Uterus (tissue), 4 donors: ENCODE measurements at places on chromosomes 13 and 19. TPM values are rescaled to one million over a fixed set of nuclear protein-coding genes. Genes with fewer than 3 reads are reported as not detected.

CD209 gene
- not detected for total RNA-seq

SLC10A2 gene
- total RNA-seq = not detected

VN1R4 gene
- not detected for total RNA-seq

GRCh38 chr19:5827342-5827890, 12.1 kb downstream of the FUT6 start:
- H3K4me3 ChIP-seq = no peak overlapping the region
- H3K27me3 ChIP-seq = no peaks in the 10 kb centered on the region
- no peak overlapping the region for H3K27ac ChIP-seq

- no peaks in the 10 kb centered on the region for H3K36me3 ChIP-seq
- peaks cover 12% of the 10 kb centered on the region for H3K4me1 ChIP-seq
- peak; percentile 98 for DNase-seq
- H3K27ac ChIP-seq = peak within 1 kb of the TSS; percentile 89
These were observed at the start of gene ZNF787 for GRCh38 chr19:56121180-56122167. Gene ZNF787 (minus strand): TSS chr19:56121295. CDS start chr19:56103217, 18,078 bp downstream.

- DNase-seq = no peak
- no peaks in the 10 kb centered on the region for H3K4me1 ChIP-seq
- no peaks in the 10 kb centered on the region for H3K27me3 ChIP-seq
- no peak overlapping the region for H3K27ac ChIP-seq
- H3K36me3 ChIP-seq = no peaks in the 10 kb centered on the region
- H3K4me3 ChIP-seq = no peak overlapping the region
These were observed 295.8 kb downstream of the COG6 start for GRCh38 chr13:39951301-39951700.

- H3K36me3 ChIP-seq = no peaks in the 10 kb centered on the region
- no peak for DNase-seq
- H3K27ac ChIP-seq = peak overlapping the region; percentile 27
- H3K4me3 ChIP-seq = peak overlapping the region; percentile 68
These were observed 703 bp downstream of the KLF16 start for GRCh38 chr19:1862424-1863327.

DNA sequence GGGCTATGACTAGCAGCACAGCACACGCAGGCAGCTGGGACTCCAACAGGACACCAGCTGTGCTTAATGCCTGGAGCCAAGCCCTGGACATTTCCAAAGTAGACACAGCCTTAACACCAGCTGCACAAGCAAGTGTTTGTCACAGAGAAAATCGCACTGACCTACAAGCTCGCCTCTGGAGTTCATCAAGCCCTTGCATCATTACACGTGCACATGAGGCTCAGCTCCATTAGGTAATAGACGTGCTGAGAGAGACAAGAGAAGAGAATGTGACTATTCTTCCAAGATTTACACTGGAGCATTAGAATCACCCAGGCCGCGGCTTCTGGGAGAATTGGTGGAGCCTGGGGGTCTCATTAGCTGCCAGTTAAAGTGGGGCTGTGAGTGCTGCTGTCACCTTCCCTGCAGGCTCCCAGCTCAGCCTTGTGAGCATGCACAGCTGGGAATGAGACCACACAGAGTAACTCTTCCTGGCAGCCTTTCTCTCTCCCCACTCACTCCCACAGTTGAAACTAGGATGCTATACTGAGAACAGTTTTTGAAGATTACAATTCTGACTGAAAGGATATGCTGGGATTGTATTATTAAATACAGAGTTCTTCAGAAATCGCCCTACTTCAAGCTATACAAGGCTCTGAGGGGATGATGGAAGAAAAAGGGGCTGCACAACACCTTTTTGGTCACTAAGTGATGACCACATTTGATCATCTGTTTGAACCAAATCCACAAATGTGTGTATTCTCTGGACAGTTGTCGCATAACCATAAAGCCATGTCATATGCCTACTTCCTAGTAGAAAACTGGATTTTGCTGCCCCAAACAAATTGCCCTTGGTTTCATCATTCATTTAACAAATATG, 10.5 kb downstream of the STOML3 start:
- no peak overlapping the region for H3K27ac ChIP-seq
- no peak overlapping the region for H3K4me3 ChIP-seq
- H3K4me1 ChIP-seq = no peaks in the 10 kb centered on the region
- H3K27me3 ChIP-seq = no peaks in the 10 kb centered on the region
- DNase-seq = peak; percentile 19

GRCh38 chr13:71634602-71635443, 232.2 kb downstream of the DACH1 start:
- no peaks in the 10 kb centered on the region for H3K4me1 ChIP-seq
- H3K27me3 ChIP-seq = no peaks in the 10 kb centered on the region
- no peaks in the 10 kb centered on the region for H3K36me3 ChIP-seq
- DNase-seq = no peak

DNA sequence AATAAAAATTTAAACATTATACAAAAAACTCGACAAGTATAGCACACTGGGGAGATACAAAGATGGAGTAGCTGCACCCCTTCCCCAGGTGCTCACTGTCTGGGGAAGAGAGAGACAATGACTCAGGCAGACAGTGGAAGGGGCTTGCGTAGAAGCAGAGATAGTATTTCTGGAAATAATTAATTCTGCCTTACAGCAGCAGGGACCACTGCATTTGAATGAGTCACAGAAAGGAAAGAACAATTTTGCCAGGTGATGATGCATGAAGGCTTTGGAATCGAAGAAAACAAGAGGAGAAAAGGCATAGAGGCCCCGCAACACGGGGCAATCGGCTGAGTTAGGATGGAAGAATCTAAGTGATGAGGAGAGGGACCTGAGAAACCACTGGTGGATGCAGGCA, 447.4 kb downstream of the EFNB2 start:
- H3K27me3 ChIP-seq = no peaks in the 10 kb centered on the region
- H3K36me3 ChIP-seq = no peaks in the 10 kb centered on the region
- no peak for DNase-seq
- no peaks in the 10 kb centered on the region for H3K4me1 ChIP-seq
- no peak overlapping the region for H3K27ac ChIP-seq

DNA sequence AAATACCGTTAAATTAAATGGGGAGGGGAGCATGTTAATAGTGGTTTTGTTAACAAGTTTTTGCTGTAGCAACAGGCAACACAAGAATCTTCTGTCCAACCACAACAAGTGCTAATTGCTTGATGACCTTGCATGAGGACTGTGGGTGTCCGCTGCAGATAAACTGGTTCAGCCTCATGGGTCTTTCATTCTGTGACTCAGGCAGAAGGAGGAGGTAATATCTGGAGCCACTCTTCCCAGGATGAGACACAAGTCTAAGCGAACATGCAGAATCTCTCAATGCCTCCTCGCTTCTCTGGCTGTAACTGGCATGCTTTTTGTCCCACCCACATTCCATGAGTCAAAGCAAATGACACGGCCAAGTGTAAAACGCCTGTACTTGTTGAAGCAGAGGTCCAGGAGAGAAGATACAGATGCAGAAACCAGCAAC, 56.6 kb upstream of the MYO16 start:
- no peak overlapping the region for H3K4me3 ChIP-seq
- H3K36me3 ChIP-seq = no peaks in the 10 kb centered on the region
- no peaks in the 10 kb centered on the region for H3K27me3 ChIP-seq

DNA sequence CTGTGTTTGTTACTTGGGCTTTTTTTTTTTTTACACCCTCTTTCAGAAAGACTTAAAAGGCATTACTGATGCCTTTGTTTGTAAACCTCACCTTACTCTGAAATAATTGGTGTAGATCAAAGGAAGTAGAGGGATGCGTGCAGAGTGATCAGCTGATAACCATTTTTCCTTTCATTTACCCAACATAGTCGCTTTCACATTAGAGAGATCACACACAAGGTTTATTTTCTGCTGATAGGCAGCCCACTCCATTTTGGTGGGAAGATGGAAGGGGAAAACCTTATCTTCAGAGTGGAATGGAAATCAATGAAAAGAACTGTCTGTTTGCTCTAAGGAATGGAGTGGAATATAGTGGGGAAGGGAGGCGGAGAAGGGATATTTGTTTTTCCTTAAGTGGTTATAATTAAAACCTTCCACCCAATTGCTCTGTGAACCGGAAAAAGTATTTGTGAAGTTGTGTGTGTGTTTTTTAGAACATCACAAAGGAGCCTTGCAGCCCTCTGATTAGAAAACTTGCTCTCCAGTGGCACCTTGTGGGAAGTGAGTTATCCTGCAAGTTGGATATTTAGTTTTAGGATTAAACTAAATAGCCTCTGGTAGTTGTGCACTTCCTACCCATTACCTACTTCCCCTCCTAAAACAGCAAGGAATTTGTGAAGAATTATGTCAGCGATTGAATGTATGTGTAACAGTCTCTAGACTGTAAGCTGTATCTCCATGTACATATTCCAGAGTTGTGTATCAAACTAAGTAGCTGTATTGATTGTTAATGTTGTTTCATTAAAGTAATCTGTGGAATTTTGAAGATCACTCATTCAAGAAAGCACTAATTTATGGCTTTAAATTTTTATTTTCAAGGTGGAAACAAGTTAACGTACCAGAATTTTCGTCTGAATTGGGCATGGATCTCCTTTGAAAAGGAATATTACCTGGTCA, 76.8 kb downstream of the FREM2 start:
- no peaks in the 10 kb centered on the region for H3K36me3 ChIP-seq
- H3K27me3 ChIP-seq = no peaks in the 10 kb centered on the region
- H3K4me3 ChIP-seq = no peak overlapping the region
- no peaks in the 10 kb centered on the region for H3K4me1 ChIP-seq

DNA sequence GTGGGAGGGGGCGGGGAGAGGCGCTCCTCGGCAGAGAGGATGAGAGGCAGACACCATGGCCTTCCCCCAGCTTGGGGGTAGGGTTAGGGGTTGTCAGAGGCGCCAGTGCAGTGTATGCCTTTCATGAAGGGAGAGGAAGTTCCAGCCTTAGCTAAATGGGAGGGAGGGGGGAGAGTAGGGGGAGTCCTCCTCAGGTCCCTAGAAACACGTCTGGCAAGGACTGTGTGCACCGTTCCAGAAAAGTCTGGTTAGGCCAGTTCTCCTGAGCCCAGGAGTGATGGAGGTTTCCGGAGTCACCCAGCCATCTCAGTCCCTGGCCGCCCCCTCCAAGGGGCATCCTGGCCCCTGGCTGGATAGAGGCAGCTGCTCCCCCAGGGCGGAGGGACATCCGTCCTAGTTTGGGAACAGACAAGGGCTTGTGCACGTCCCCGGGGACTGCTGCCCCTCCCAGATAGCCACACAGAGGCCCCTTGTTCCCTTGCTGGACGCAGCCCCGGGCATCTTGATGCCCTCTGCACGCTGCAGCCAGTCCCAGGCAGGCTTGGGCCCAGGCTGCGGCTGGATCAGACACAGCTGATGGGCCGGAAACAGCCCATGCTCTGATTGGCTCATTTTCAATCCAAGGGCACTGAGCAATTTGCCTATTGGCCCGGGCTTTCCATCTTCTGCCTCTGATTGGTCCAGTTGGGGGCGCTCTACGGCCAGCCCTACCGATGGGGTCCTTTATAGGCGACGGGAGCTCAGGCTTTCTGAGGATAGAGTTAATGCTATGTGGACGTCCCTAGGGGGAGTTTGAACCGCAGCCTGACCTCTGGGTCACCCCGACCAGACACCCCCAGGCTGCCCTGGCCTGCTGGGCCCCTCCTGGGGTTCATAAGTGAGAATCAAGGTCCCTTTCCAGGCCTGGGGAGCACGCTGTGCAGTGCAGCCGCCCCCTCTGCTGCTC, 3.8 kb downstream of the S1PR2 start:
- no peak overlapping the region for H3K4me3 ChIP-seq
- H3K4me1 ChIP-seq = peaks cover 3% of the 10 kb centered on the region
- no peaks in the 10 kb centered on the region for H3K36me3 ChIP-seq
- no peaks in the 10 kb centered on the region for H3K27me3 ChIP-seq
- DNase-seq = peak; percentile 46

DNA sequence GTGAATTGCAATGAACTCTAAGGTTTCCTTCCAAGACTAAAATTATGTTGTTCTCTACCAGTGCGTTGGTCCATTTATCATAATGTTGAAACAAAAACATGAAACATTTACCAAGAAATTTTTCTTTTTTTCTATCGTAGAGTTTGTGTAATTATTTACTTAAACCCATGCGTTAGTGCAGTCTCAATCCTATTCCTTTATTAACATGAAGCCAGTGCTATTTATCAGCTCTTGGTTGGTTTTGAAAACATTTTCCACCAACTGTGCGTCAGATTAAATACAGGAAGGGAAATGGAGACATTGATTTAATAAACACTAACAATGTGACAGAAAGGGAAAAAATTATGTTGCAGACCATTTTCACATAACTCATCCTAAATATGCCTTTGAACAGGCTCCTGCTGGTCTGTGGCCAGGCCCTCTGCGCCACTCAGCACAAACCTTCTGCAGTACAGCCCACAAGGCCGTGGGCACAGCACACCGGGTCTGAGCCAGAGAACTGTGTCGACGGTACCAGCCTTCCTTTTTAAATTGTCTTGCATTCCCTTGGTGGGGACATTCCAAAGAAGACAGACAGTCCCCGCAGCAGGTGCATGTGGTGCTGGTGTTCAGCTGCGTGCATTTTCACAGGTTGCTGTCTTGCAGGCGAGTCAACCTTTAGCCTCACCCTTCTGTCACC, 135.8 kb downstream of the SHISA2 start:
- no peak overlapping the region for H3K4me3 ChIP-seq
- no peak overlapping the region for H3K27ac ChIP-seq
- no peak for DNase-seq
- H3K4me1 ChIP-seq = no peaks in the 10 kb centered on the region

DNA sequence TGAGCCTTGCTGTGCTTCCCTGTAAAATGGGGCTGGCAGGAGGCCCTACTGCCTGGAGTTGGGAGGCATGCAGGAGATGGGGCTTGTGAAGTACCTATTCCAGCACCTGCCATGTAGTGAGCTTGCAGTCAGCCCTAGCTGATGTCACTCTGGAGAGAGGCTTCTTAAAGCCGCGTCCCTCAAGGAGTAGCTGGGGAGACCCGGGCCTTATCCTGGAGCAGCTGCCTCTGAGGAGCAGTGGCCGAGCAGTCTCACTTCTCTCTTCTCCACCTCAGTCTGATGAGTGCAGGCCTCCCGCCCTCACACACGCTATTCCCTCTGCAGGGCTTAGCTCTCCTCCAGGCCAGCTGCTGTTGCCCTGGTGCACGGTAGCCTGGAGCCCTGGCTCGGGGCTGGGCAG, 18.0 kb downstream of the CLASRP start:
- H3K27ac ChIP-seq = no peak overlapping the region
- H3K27me3 ChIP-seq = no peaks in the 10 kb centered on the region
- H3K4me3 ChIP-seq = no peak overlapping the region
- H3K36me3 ChIP-seq = no peaks in the 10 kb centered on the region

- no peak for DNase-seq
- H3K27ac ChIP-seq = no peak overlapping the region
- no peak overlapping the region for H3K4me3 ChIP-seq
- H3K27me3 ChIP-seq = no peaks in the 10 kb centered on the region
These were observed 7.8 kb downstream of the C19orf38 start for GRCh38 chr19:10855879-10856522.

GRCh38 chr13:28718196-28718542, 601 bp downstream of the SLC46A3 start:
- no peaks in the 10 kb centered on the region for H3K36me3 ChIP-seq
- H3K27me3 ChIP-seq = no peaks in the 10 kb centered on the region
- peak overlapping the region; percentile 66 for H3K4me3 ChIP-seq
- H3K4me1 ChIP-seq = no peaks in the 10 kb centered on the region

DNA sequence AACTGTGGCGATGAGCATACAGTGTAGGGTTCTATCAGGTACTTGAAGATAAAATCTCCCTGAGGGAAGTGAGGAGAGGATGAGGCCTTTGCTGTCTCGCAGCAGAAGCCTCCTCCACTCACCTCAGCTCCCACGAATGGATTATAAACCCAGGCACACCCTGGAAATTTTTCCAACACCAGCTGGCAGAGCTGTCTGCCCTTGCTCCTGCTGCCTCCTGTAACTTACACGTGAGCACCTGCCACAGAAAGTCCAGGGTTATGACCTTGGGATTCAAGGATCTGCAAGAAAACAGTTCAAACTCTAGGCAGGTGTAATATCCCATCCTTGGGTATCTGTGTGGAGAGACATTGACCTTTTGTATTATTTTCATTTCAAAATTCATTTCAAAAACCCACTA, 70.9 kb upstream of the MYO16 start:
- H3K4me3 ChIP-seq = no peak overlapping the region
- H3K27ac ChIP-seq = no peak overlapping the region
- no peaks in the 10 kb centered on the region for H3K27me3 ChIP-seq
- no peaks in the 10 kb centered on the region for H3K4me1 ChIP-seq
- DNase-seq = no peak
